ENCODE measurements at places on chromosomes 7 and 10.

GRCh38 chr10:31426401-31426800 is 107.4 kb downstream of the ZEB1 start:
- DNase-seq: no peak

GRCh38 chr10:117362313-117362712 is 12.9 kb downstream of the PDZD8 start:
- no peak for DNase-seq

GRCh38 chr10:84660450-84661159 is 332.2 kb downstream of the CCSER2 start:
- DNase-seq: no peak

DNA sequence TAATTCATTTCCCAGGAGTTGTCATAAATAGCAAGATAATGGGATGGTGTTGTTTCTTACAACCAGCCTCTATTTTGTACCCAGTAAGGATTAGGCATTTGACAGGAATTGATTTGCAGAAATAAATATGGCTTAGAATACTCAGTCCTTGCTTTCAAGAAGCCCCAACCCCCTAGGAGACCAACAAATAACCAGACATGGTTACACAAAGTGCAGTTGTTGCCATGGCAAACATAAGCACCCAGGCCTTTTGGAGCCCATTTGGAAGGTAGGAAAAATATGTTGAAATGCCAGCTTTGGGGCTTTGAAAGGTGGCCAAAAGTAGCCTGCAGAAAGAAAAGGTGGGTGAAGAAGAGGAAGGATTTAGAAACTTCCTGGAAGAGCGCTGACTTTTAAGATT is 397.5 kb downstream of the CDC14C start:
- DNase-seq: no peak

GRCh38 chr7:91717681-91718470 is 162.6 kb downstream of the MTERF1 start:
- no peak for DNase-seq

DNA sequence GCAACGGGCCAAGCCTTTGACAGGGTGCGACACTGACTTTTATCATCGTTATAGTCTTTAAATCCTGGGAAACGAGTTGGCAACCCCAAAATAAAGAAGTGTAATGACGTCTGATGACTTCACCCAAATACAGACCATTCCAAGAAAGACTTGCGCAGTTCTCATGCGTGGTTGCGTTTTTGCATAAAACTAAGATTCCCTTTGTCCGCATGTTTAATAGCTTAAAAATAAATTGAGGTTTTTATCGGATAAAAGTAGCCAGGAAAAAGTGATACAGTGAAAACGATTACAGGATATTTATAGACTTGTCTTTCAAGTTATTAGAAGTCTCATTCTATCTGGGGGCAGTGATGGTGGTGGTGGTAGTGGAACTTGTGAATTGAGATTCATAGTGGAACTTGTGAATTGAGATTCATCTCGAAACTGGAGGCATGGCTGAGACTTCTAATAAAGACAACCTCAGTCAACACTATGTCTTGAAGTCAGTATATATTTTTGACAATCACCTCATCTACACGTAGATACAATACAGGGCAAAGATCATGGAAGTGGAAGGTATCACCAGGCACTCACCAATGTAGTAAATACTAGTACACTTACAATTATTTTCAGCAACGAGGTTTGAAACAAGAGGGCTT is 1.2 kb upstream of the NAMPT start:
- no peak for DNase-seq

All from stimulated activated CD4-positive, alpha-beta T cell treated with anti-CD3 and anti-CD28 coated beads, TNF-alpha, amount 100 ng/mL, for 4 hours (primary cell).